SK-N-SH (cell line): ENCODE measurements at places on chromosomes 6 and 20.
A peak's percentile ranks its signal among the peaks of the same experiment; 100 is the strongest.

DNA sequence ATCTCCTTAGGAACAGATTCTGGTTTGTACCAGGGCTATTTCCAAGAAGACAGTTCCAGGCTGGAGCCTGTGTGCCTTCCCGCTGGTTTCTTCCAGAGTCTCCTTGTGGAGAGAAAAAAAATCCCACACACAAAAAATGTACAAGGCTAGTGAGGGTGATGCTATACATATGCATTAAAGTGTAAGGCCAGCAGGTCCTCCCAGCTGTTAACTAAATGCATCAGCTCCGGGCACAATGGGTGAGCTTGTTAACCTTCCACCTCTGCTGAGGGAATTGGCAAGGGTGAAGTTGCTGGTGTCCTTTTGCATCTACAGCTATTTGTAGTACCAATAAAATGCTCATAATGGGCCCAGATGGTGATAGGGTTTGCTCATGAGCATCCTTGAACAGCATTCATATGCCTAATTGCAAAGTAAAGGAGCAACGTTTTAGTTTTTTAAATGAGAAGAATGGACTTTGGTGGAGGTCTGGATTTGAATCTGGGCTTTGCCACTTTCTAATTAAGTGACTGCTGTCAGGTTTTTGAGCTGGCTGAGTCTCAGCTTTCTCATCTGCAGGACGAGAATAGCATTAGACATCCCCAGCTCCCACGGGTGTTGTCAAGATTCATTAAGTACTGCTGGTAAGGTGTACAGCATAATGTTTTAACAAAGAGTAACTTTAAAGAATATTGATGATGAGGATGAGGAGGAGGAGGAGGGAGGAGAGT lies 361.8 kb downstream of the QKI start:
- DNase-seq, result no peak

- DNase-seq, result no peak
Measured at GRCh38 chr6:11538819-11539468, 1.4 kb downstream of the TMEM170B start.

DNA sequence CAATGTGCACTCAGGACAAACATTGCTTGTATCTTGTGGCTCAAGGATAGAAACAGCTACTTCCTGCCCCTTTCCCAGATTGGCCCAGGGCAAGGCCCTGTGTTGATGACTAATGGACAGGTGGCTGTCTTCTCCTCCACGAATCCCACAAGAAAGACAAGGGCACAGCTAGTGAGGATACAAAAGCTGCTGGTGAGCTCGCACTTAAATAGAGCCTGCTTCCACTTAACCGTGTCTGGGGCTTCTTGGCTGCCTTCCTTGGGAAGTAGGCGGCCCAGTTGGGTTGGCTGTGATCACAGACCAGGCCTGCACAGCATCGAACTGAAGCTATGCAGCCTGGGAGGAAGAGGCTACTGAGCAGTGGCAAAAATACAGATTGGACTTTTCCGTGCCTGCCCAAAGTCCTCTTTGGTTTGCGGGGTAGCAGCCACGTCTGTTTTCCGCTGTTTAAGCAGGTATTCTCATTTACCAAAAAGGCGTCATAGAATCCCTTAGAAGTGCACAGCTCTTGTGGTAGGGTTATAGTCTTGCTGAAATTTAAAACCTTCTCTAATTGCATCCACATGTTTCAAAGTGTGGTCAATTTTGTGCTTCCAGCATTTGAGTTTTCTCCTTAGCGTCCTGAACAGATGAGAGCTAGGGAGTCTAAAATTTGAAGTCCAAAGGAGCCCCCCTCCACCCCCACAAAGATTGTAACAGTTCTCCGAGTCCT lies 23.0 kb upstream of the NAA20 start:
- DNase-seq, result no peak

DNA sequence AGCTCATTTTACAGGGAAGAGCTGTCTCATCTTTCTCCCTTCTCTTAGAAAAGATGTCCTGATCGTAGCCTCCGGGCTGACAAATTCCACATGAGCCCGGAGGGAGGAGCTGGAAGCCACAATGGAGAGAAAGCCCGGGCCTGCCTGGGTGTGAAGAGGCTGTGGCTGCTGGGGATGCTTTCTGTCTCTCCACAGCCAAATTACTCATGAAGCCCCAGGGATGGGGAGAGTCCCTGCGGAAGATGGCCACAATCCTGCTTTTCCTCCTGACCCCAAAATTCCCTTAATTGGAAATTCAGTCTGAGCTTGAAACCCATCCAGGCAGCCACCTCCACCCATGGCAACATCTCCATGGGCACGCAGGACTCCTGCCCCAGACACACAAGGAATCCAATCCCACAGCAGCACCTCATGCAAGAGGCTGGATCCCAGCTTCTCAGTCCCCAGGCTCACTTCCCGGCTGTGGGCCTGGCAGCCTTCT lies 32.4 kb downstream of the JPH2 start:
- DNase-seq, result no peak

DNA sequence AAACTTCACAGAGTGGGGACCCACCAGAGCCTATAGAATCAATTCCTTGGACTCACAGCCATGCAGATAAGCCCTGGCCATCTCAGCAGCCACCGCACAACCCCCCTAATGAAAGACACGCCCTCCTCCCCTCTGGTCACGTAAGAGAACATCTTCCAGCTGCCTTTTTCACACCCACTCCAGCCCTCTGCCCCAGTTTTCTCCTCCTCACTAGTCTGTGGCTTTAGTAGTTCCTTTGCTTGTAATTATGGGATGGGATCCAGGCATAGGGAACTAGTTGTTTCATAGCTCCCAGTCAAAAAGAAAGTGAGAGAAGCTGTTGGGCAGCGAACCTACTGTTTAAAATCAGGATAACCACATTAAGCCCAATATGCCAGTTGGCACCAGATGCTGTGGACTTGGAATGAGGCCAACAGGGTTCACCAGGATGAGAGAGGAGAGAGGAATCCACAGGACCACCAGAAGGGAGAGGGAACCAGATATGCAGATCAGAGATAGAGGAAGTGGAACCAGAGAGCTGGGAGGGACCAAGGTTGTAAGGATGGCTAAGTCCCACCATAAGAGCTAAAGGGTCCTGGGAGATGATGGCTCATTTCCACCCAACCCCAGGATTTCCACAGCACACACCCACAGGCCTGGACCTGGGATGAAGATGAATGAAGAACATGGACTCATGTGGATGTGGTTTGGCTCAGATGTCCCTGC lies 9.0 kb upstream of the BTN3A1 start:
- DNase-seq, result peak; percentile 27

- DNase-seq, result peak; percentile 25
Measured at GRCh38 chr20:3161316-3162079, 1.8 kb upstream of the FASTKD5 start.
